ENCODE measurements at places on chromosomes 2 and 18. TPM values are rescaled to one million over a fixed set of nuclear protein-coding genes. Genes with fewer than 3 reads are reported as not detected.

DNA sequence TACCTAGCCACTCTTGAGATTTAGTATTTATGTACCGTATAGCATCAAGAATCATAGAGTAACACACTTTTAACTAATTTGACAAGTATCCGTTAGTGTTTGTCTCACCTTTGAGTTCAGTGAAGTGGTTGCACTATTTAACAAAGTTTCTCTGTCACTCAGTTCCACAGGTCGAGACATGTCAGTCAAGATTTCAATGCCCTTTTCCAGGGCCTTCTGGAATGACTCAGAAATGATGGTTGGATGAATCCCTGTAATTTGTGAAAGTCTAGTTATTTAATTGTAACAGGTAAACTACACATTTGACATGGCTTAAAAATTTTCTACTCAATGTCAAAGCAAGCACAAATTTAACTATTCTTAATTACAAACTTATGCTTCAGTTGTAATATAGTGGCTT lies 9.7 kb downstream of the CCT4 start:
- DNase-seq = no peak

The RAPGEF4 gene
- 0.24 TPM for total RNA-seq

DNA sequence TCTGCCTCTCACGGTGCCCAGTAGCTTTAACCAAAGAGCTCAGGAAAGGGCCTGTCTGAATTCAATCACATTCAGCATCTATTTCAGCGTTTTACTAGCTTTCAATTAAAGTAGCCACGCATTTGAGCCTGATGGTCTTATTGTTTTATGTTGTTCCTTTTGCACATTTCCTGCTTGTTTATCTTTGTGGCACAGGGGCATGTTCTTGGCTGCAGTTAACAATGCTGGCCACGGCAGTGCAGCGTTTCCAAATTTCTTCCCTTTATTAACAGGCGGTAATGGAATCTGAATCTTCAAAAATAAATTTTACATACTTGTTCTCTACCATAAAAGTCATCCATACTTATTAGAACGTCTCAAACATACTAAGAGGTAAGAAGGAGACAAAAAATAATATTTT lies 46.2 kb downstream of the HPCAL1 start:
- DNase-seq = no peak

The DSEL gene
- 0.10 TPM for total RNA-seq

The ATG9A gene
- total RNA-seq = 27.7 TPM
